ENCODE measurements at places on chromosomes 4 and X. TPM values are rescaled to one million over a fixed set of nuclear protein-coding genes. Genes with fewer than 3 reads are reported as not detected.

The RAI2 gene
- polyA plus RNA-seq = 32.2 TPM

The P2RY10 gene
- polyA plus RNA-seq = not detected

The GAGE12H gene
- not detected for polyA plus RNA-seq

The GPC3 gene
- 3.0 TPM for polyA plus RNA-seq

Data from aorta (tissue), 5 donors.